Activated CD8-positive, alpha-beta memory T cell treated with anti-CD3 and anti-CD28 coated beads for 4 hours (primary cell): ENCODE measurements at places on chromosomes 16 and 17.

DNA sequence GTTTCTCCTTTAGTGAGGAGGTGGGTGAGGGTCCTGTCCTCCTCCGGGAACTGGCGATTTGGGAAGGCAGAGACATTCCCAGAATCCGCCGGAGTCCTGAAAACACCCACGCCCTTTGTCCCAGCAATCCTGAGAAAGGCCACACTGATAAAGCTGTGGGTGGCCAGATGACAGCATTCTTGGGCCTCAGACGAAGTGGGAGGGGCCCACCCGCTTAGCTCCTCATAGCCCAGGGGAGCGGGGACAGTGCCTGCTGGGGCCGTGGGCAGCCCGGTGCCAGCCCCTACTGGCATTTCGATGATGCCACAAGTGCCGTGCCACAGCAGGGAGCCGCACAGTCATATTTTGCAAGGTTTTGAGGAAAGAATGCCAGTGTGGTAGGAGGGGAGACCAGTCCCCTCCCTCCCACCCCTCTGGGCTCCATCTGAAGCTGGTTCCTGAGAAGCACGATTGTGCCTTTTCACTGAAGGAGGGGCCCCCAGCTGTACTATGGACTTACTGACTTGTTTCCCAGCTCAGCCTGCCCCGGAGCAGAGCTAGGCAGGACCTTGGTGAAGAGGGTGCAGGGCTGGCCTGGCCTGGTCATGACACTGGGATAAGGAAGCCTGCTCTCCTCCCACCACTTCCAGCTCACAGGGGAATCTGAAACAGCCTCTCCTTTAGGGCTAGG, 20.9 kb upstream of the MPRIP start:
- no peak for DNase-seq

DNA sequence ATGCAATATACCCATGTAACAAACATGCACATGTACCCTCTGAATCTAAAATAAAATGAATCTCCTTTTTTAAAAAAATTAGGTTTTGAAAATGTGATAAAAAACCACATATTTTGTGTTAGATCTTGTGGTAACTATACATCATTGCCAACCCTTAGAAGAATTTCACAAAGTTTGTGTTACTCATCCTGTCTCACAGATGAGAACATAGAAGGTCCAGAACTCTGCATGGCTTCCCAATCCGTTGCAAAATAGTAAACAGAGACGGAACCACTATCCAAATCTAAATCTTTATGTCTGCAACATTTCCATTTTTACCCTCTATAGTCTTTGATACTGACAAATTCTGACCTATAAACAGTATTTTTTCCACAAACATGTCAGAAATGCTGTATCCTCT, 759.9 kb downstream of the KCNJ2 start:
- no peak for DNase-seq

- DNase-seq: no peak
Measured at GRCh38 chr17:20154286-20155000, 145.3 kb downstream of the SPECC1 start.

- no peak for DNase-seq
Measured at GRCh38 chr17:66169839-66170238, 22.1 kb downstream of the CEP112 start.

DNA sequence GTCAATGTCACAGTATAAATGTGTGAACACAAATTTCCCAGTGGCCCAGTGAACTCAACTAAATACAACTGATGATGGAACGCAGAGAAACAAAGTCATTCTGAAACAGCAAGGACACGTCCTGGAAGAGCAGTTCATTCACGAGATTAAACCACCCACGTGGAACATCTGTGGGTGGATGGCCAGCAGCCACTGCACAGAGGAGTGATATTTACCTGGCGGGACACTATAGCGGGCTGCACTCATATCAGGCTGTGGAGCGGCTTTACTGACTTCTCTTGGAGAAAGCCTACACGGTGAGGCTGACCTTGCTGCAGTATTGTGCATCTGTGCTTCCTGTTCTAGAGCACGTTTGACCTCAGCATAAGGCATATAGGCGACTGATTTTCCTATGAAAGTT, 87.3 kb downstream of the TTC19 start:
- no peak for DNase-seq

DNA sequence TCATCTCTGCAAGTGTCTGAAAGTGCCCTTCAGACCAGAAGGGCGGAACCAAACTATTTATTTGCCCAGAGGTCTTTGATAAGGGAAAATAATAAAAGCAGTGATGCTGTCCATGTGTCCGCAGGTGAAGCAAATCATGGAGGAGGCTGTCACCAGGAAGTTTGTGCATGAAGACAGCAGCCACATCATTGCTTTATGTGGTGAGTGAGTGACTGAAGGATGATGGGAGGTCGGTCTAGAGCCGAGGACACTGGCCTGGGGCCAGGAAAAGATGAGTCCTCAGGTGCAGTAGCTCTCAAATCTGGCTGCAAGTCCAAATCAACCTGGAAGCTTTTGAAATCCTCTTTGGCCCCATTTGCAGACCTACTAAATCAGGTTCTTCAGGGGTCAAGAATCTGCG, 6.1 kb downstream of the SGSM2 start:
- DNase-seq: no peak

DNA sequence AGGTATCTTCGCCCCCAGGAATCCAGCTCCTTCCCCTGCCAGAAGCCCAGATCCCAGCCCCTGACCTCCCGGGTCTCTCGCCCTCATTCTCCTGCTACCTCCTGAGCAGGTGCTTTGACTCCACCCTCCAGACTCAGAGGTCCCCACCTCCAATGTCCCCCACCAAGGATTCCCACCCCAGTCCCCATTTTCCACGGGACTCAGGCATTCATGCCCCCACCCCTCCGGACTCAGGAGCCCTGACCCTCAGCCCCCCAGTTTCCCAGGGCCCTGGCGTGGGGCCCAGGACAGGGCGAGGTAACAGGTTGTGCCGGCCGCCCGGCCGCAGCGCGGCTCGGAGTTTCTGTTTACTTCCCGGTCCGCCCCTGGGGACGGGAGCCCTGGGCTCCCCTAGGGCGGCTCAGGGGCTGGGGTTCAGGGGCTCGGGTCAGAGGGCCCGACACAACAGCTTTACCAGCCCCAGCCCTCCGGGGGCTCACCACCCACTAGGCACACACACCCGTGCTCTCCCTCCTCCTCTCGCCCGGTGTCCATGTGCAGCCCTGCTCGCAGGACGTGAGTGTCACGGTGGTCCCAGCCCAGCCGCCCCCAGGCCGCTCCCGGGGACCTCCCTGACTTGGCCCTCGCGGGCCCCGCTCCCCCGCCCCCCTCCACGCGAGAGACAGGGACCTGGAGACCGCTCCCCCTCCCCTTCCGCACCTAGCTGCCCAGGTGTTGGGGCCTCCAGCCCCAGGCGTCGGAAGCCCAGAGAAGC, 595 bp downstream of the BICDL2 start:
- DNase-seq: no peak

DNA sequence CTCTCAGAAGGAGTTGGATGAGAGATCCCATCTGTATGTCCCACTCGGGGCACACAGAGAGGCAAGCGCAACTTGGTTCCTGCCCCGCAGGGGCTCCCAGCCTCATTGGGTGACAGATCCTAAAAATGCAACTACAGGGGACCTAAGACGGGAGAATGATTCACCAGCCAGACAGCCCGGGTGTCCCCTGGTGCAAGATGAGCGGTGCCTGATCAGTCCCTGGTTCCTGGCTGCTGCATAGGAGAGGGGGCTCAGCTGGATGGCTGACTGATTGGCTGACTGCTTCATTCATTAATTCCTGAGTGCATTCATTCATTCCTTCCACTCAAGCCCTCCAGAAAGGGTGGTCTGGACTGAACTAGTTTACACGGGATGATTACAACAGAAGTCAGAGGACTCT, 22.0 kb downstream of the WNT3 start:
- no peak for DNase-seq

GRCh38 chr16:50210266-50211038, 55.9 kb upstream of the ADCY7 start:
- peak; percentile 22 for DNase-seq

DNA sequence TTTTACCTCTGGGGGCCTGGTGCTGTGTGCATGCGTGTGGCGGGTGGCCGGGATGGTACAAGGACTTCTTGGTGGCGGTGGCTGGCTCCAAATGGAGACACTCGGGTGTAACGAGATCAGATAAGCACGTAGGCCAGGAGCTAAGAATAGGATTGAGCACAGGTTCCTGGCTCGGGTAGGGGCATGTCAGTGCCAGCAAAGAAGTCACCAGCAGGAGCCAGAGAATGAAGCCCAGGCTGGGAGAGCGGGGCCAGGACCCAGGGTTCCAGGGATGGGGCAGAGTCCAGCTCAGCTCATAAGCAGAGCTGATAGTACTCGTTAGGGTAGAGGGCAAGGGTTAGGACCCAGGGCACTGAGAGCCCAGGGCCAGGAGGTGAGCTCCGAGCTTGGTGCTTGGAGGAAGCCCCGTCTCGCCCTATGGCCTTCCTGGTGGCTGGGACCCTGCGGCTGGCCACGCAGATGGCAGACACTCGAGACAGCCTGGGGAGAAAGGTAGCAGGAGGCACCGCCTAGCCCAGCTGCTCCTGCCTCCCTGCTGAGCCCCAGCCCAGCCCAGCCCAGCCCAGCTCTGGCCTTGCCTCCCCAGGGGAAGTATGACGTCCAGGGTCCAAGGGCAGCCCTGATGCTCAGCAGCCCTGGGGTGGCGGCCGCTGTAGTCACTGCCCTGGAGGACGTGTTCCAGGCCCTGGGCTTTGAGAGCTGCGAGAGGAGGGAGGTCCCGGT, 8.9 kb downstream of the ZNF213 start:
- no peak for DNase-seq

GRCh38 chr17:38748149-38748891, at the start of gene PCGF2:
Gene PCGF2 (minus strand): TSS chr17:38748336. CDS start chr17:38740402, 7,934 bp downstream.
- DNase-seq: no peak

DNA sequence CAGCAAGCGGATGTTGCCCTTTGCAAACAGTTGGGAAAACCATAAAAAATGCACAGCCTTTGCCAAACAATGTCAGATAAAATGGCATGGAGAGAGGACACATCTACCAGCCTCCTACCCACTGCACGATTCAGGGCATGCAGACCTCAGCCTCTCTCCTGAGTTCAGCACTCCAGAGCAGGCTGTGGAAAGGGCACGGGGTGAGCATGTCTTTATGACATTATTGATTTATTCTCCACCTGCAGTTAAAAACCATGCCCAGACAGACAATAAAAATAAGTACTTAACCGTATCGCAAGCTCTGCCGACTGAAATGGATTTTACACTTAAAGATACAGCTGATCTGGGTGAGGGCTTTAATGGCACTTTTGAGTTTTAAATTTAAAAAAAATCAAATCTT, 127.1 kb downstream of the MAF start:
- no peak for DNase-seq

DNA sequence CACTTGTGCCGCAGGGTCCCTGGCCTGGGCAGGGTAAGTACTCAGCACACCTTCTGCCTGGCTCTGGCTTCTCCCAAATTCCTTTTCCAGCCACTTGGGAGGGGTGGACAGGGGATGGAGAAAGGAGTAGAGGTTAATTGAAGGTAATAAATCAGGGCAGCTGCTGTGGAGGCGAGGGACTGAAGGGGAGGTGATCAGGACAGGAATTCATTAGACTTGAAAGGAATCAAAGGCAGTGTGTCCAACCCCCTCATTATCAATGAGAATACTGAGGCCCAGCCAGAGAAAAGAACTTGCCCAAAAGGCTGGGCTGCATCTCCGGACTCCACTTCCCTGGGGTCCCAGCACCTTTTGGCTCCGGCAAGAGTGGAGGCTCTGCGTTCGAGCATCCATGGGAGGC, 2.4 kb downstream of the SOST start:
- DNase-seq: no peak

DNA sequence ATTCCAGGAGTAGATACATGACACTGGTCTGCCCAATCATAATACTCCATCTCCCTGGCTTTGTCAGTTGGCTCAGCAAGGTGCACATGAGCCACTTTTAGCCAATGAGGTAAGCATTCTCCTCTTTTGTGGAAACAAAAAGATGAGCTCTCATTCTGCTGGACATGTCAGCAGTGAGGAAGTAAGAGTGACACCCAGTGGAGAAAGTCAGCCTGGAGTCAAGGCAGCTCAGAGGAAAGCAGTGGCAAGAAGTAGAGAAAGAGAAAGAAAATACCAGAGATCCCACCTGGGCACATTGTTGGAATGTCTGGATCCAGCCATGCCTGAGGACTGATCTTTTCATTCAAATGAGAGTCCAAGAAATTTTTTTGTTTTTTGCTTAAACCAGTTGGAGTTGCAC, 496.9 kb upstream of the C16orf82 start:
- DNase-seq: no peak

DNA sequence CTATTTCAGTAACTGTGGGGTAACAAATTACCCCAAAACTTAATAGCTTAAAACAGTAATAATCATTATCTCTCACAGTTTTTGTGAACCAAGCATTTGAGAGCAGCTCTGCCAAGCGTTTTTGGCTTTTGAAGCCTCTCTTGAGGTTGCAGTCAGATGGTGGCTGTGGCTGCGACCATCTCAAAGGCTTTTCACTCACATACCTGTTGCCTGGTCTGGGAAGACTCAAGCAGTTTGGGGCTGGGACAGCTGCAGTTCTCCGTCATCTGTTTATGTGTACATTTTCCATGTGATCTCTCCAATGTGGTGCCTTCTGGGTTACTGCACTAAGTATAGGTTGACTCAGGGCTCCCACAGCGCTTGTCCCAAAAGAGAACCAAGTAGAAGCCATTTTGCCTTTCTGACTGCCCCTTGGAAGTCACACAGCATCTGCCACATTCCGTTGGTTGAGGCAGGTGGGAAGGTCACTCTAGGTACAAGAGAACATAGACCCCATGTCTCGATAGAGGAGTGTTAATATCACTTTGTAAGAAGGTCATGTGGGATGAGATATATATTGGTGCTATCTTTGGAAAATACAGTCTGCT, 49.6 kb downstream of the LDHD start:
- DNase-seq: no peak

- no peak for DNase-seq
Measured at GRCh38 chr17:40309031-40309948, at the start of gene RARA. Gene RARA (plus strand): TSS chr17:40309180. CDS start chr17:40331219, 22,039 bp downstream.

- no peak for DNase-seq
Measured at GRCh38 chr17:63151941-63152523, 186.0 kb downstream of the TANC2 start.

DNA sequence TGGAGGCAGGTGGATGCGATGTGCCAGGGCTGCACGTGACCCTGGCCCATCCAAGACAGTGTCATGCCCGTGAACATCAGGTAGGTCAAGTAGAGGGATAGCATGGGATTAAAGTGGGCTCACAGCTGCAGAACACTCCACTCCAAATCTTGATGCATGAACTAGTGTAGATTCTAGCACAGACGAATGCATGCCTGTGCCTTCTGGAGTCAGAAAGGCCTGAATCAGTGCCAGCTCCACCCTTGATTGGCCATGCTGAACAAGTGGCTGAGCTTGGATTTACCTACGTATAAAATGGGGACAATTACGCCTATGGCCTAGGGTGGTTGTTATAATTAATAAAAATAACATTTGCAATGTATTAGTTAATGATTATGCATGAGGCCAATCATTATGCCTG, 10.6 kb downstream of the IRX3 start:
- DNase-seq: no peak
